NCI-H1092 (cell line): ENCODE measurements at places on chromosomes 4 and X.
A peak's percentile ranks its signal among the peaks of the same experiment; 100 is the strongest.

GRCh38 chrX:77061545-77061944, 385.6 kb upstream of the FGF16 start:
- no peak for DNase-seq

GRCh38 chr4:1381181-1381621, 25.0 kb downstream of the NKX1-1 start:
- DNase-seq: no peak

GRCh38 chr4:38109370-38109769, 149.2 kb downstream of the PTTG2 start:
- no peak for DNase-seq

DNA sequence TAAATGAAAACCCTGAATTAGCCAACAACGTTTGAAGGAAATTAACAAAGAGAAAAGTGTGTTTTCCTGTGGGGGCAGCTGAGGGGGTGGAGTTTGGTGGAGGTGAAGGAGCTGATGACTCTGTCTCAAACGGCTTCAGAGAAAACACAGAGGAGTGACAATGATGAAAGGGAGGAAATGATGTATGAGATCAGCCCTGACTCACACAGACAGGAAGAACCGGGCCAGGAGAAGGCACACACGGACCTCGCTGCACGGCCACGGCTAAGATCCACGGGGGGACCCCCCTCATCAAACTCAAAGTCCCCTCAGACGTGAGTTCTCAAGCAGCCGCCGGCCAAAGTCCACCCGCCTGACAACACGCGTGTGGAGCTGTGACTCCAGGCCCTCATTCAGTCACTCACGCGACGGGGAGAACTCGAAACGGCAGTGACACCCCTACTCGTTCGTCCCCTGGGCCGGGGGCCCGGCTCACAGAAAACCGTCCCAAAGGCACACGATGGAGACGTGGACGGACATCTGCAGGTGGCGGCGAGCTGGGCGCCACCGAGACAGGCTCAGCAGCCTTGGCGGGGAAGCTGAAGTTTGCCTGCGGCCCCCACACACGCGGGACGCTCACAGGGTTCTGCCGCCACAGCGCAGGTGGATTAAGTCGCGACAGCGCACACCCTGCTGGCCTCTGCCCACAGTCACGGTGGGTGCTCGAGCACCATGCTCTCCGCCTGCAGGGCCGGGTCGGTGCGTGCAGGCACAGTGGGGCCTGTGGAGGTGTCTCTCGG, 28.8 kb downstream of the PPP2R3B start:
- no peak for DNase-seq

- DNase-seq: no peak
Observed at GRCh38 chr4:173498023-173498422, 32.0 kb downstream of the HAND2 start.

DNA sequence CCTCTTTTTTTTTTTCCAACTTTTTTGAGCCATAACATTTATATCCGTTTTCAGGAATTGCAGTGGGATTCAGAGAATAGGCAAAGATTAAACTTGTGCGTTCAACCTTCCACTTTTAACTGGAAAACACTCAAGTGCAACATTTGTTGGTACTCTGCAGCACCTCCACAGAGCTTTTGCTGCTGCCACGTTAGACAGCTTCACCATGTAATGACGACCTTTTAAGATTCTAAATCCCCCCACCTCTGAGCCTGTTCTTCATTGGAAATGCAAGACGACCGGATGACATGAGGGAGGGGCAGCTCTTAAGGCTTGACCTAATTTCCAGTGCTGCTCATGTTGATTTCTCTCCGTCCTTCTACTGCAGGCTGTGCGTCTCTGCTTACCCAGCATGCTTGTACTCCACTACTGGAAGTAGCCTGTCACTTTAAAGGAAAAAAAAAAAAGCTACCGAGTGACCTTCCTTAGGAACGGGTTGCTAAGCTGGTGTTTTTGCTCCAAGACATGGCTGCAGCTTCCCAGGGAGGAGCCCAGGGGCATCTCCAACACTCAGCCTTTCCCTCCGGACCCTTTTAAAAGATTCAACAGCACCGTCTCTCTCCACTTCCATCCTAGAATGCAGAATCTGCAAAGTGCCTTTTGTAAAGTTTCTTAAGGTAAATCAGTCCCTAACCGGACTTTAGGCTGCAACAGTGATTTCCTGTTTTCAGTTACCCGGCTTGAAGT, at the start of gene CC2D2A:
CC2D2A (plus strand) TSS at position 481 of the 726 bp plus-strand sequence. CDS start 6,051 bp downstream, outside the sequence.
- no peak for DNase-seq

GRCh38 chrX:24464498-24464835, 619 bp upstream of the PDK3 start:
- no peak for DNase-seq

GRCh38 chr4:13537011-13537831, 7.1 kb downstream of the NKX3-2 start:
- no peak for DNase-seq

DNA sequence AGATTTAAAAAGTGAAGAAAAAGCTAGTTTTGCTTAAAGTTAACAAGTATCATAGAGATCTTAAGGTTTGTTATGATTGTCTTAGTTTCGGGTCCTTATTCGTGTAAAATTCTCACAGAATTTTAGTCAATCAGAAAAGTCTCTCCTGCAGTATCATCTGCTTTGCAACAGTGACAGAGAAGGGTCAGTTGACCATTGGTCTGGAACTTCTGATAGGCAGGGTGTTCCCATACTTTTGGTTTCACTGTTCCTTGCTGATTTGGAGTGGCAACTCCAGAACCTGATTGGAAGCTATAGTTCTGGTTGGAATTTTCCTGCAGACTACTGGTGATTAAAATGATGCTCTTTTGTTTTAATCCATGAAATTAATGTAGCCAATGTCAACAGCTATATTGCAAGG, 1.8 kb downstream of the IL15 start:
- DNase-seq: no peak

DNA sequence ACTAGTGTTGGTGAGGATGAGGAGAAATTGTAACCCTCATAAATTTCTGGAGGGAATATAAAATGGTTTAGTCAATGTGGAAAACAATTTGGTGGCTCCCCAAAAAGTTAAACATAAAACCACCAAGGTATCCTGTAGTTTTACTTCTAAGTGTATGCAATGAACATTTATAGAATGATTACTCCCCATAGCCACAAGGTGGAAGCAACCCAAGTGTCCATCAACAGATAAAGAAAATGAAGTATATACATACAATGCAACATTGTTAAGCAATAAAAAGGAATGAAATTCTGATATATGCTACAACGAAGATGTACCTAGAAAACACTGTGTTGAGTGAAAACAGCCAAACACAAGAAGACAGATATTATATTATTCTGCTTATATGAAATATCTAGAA, 569.1 kb upstream of the GRID2 start:
- no peak for DNase-seq

DNA sequence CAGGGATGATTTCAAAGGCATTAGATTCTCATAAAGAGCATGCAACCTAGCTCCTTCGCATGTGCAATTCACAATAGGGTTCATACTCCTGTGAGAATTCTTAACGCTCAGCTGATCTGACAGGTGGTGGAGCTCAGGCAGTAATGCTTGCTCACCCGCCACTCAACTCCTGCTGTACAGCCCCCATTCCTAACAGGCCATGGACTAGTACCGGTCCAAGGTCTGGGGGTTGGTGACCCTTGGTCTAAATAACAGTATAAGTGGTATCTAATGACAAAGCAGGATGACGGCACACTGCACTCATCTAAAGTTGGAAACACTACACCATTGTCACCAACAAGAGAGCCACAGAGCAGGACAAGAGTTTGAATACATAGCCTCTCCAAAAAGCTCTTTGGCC, 28.5 kb downstream of the ADGRA3 start:
- no peak for DNase-seq

GRCh38 chr4:55358668-55359067, 12.6 kb downstream of the SRD5A3 start:
- no peak for DNase-seq

DNA sequence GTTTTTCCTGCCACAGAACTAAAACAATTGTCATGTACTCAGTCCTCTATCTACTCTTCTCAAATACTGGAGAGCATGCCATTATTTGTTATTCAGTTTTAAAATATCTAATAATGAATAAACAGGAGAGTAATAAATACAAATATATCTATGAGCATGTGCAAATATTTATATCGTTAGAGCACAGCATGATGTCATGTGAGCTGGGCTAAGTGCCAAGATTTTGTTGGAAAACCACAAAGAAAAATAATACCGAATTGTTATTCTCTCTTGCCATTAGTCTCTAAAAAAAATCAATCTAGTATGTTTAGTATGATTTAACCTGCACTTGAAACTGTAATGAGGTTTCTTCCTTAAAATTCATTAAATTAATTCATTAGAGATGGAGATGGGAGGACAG, 97.3 kb downstream of the DDX60 start:
- peak; percentile 26 for DNase-seq

DNA sequence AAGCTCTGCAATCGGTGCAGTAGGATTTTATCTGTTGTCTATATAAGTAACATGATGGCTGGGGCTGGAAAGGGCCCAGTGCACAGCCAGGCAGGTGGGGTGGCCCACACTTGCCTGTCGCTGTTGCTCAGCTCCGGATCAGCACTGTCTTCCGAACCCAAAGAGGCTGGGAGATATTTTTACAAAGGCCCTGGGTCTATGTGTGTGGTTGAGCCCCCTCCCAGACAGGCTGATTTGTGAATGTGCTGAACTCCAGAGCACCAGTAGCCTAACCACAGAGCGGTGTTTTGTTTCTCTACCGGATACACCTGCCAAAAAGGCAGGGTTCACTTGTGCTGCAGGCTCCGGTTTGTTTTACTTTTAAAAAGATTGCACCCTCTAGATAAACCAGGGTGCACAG, 33.5 kb upstream of the CHRNA9 start:
- no peak for DNase-seq

DNA sequence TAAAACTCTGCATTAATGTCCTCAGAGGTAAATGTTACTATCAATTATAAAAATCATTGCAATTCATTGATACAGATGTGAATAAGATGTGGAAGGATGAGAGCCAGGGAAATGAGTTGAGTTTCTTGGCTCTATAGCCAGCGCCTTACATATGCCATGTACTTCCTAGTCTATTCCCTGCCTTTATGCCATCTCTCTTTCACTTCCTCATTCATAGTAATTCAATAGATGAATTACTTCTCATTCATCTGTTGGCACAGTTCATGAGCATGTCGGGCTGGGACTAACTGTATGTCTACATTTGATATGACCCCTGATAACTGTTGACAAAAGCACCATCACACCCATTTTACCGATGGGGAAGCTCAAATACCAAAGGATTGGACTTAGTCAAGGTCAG, 55.7 kb downstream of the LNX1 start:
- DNase-seq: no peak

DNA sequence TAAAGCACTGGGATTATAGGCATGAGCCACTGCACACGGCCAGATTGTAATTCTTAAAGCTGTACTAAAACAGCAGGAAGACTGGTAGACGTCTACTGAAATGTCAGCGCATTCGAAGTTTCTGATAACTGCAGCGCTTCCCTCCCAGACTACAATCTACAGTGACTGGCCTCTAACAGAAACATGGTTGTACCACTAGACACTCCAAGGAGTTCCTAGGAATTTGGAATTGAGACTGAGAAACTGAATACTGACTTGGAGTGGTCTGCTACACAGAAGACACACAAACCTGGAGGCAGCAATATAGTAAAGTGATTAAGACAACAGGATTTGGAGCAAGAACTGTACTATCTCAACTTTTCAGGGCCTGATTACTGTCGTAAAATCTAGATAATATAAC, 937 bp downstream of the HELQ start:
- DNase-seq: no peak

DNA sequence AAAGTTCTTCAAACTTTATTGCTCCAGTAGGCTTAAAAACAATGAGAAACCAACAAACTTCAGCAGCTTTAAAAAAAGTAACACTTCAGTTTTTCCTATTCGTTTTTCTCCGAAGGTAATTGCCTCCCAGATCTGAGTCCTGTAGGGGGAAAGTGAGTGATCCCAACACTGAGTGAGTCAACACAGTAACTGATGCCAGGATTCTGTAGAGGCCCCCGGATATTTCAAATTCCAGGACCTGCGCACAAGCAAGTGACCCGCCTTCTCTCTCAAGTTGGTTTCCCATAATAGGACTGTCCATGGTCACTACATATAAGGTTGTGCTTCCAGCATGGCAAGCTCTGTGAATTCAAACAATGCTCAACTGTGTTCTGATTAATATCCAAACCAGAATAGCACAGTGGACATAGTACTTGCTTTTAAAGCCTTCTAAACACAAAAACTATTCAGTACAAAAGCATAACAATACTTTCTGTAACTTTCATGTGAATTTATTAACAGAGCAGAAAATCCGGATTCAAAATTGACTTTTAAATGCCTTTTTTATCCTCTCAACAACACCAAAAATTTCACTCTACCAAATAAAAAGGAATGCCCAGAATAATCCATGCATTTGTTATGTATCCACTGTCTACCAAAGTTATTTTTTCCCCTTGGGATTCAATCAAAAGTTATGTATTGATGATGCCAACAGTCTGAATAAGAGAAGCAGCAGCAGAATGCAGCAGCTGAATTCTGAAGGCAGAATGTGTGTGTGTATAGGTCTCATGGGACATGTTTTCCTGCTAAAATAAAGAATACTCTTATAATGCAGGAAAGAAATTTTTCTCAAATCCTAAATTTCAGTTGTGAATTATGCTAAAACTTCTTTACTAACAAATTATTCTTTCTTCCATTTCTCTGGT, at the start of gene DMD:
DMD (minus strand) TSS at position 194 of the 905 bp plus-strand sequence. CDS start 237 bp downstream, outside the sequence.
- DNase-seq: no peak

DNA sequence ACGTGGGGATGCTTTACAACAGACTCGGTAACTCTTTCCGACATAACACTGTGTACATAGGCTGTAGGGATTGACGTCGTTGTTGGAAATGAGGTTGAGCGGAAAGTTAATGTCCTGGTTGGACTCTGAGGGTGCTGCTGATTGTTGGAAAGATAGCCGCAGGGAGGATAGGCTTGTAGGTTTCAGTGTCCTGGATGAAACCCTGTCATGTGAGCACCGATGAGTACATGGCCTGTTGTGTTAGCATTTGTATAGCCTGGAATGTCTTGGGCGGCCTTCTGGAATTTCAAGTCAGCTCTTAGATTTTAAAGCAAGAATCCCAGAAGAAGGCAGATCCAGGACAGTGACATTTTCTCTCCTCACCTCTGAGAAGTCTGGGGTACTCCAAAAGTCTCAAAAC, 63.3 kb downstream of the TBC1D14 start:
- no peak for DNase-seq
